ENCODE measurements at places on chromosomes 2 and 18.

GRCh38 chr18:75110846-75111415, 98.0 kb downstream of the PTGR3 start:
- no peak for DNase-seq

GRCh38 chr2:58730764-58731487, 489.8 kb upstream of the FANCL start:
- no peak for DNase-seq

GRCh38 chr2:36965206-36965605, 1.1 kb downstream of the STRN start:
- DNase-seq, result peak; percentile 13

- DNase-seq, result peak; percentile 42
These were observed 74.4 kb downstream of the KIAA1328 start for GRCh38 chr18:36903215-36903928.

GRCh38 chr2:231007286-231008098, 11.6 kb downstream of the SPATA3 start:
- no peak for DNase-seq

DNA sequence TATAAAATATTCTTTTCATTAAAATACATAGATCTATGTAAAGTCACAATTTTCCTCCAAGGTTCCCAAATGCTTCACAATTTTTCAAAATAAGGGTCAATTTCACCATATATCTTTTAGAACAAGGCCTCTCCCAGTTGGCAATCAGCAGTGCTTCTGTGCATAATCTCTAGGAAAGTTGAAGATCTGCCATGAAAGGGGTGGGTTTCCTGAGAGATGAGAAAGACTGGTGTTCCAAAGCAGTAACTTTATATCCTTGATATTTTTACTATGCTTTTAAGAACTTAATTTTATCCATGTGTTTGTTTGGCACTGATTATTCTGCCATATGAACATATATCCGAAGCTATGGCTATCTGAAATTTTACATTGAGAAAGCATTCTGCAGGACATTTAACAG, 199.4 kb upstream of the CYP26B1 start:
- no peak for DNase-seq

- no peak for DNase-seq
These were observed 31.0 kb downstream of the ACVR1 start for GRCh38 chr2:157845081-157845480.

DNA sequence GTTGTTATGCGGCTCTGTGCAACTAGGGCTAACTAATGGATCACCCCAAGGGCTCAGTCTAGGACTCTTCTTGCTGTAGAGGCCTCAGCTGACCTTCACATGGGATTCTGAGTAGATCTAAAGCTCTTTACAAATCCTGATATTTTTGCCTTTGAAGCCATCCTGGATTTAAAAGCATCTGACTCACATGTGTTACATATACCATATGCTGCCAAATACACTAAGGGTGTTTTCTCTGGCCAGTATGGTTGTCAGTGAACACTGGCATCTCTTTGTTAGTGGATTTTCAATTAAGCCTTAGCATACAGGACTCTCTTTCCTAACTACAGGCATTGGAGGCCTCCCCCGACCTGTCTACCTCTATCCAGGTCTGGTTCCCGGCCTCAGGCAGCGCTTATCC, 992.8 kb upstream of the FANCL start:
- no peak for DNase-seq

- DNase-seq, result no peak
These were observed 88.4 kb upstream of the RMDN2 start for GRCh38 chr2:37836711-37837110.

- no peak for DNase-seq
These were observed 84.2 kb upstream of the ID2 start for GRCh38 chr2:8597559-8598225.

- peak; percentile 95 for DNase-seq
These were observed 45.9 kb downstream of the RPIA start for GRCh38 chr2:88737385-88737784.

DNA sequence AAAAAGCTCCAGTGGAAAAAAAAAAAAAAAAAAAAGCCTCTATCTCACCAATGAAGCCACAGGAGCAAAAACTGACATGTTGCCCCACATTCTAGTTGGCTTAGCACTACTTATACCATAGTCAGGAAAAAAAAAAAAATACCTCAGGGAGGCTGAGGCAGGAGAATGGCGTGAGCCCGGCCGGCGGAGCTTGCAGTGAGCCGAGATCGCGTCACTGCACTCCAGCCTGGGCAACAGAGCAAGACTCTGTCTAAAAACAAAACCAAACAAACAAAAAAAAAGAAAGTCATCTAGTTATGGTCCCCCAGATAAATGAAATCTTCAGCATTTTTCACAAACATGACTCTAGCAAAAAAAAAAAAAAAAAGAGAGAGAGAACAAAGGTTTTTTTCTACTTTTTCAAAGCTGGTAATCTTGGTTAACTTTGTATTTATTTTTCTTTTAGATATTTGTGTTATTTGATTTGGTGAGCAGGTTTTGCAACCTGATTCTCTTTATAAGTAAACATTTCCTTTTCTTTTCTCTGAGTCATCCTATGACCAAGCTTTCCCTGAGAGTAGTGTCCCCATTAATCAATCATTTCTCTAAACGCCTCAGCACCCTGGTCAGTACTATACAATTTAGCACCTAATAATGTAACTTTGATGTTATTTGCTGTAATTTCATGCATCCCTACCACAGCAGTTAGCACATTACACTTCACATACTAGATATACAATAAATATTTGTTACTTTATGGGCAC, 273.7 kb upstream of the PIK3C3 start:
- peak; percentile 28 for DNase-seq

- no peak for DNase-seq
These were observed 36.9 kb downstream of the KIF1A start for GRCh38 chr2:240782886-240783818.

- peak; percentile 77 for DNase-seq
These were observed 82.3 kb upstream of the XPO1 start for GRCh38 chr2:61620244-61621159.

- no peak for DNase-seq
These were observed 12.3 kb downstream of the FLACC1 start for GRCh38 chr2:201344663-201345366.

GRCh38 chr18:24868760-24869237, 408.4 kb downstream of the HRH4 start:
- no peak for DNase-seq

- DNase-seq, result peak; percentile 60
These were observed 47.7 kb downstream of the PRKCE start for GRCh38 chr2:45699032-45699658.
